ENCODE measurements at places on chromosomes 3 and 15. TPM values are rescaled to one million over a fixed set of nuclear protein-coding genes. Genes with fewer than 3 reads are reported as not detected.

Gene CCDC54
- not detected for total RNA-seq

Gene TMEM40
- not detected for total RNA-seq

Gene CD200
- 0.92 TPM for total RNA-seq

Gene ANAPC13
- 55.4 TPM for total RNA-seq

Gene TIPARP
- 44.7 TPM for total RNA-seq

Gene ADIPOQ
- not detected for total RNA-seq

Gene RGMA
- 0.15 TPM for total RNA-seq

Gene GOLGA8S
- total RNA-seq = 0.06 TPM

Gene PLCH1
- not detected for total RNA-seq

Gene ISLR2
- total RNA-seq = not detected

Gene FSTL1
- total RNA-seq = 489 TPM

Gene CPLX3
- total RNA-seq = not detected

Gene SMCO1
- total RNA-seq = not detected

Gene LTF
- total RNA-seq = not detected

Gene CCDC39
- total RNA-seq = not detected

Gene TNNC1
- total RNA-seq = not detected

Gene SEMA3F
- 95.6 TPM for total RNA-seq

Gene ERC2
- 0.19 TPM for total RNA-seq

Gene GABRR3
- total RNA-seq = not detected

Gene MESP2
- total RNA-seq = 0.15 TPM

Gene STAB1
- 277 TPM for total RNA-seq

Gene ITGB5
- 307 TPM for total RNA-seq

Gene TMEM207
- not detected for total RNA-seq

Gene GOLGA8Q
- total RNA-seq = not detected

Gene HDC
- not detected for total RNA-seq

Gene LTK
- 0.24 TPM for total RNA-seq

Gene C2CD4B
- total RNA-seq = 176 TPM

Gene WDR93
- not detected for total RNA-seq

Gene GABRB3
- total RNA-seq = 0.05 TPM

Gene FEZF2
- total RNA-seq = not detected

Gene HESX1
- total RNA-seq = 1.0 TPM

Gene UROC1
- not detected for total RNA-seq

Gene CHD2
- total RNA-seq = 63.4 TPM

Data from glomerular endothelial cell (primary cell).